ENCODE measurements at places on chromosomes 7 and 10.

DNA sequence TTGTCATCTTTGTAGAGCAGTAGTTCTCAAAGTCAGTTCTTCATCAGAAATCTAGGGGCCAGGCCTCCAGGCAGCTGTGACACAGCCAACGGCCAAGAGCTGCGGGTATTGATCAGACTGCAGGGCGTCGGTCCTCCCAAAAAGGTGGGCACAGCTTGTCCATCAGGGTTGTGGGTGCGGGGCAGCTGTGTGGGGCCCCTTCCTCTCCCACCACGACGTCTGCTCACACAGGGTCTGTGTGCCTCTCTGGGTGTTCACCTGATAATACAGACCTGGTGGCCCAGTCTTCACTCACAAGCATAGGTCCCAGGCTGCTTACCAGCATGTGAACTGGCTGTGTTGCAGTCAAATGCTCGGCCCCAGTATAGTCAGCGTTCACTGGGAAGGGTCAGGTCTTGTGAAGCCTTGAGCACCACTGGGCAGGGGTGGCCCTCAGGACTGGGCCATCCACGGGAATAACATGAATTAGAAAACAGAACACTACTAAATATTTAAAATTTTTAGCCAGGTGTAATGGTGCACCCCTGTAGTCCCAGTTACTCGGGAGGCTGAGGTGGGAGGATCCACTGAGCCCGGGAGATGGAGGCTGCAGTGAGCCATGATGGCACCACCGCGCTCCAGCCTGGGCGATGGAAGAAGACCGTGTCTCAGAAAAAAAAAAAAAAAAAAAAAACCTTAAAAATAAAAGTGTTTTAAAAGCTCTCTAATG is 102.8 kb upstream of the DIP2C start:
- no peak overlapping the region for H3K4me3 ChIP-seq
- no peaks in the 10 kb centered on the region for H3K36me3 ChIP-seq

- no peak for DNase-seq
- no peak overlapping the region for H3K4me3 ChIP-seq
- H3K27ac ChIP-seq = no peak overlapping the region
- H3K36me3 ChIP-seq = no peaks in the 10 kb centered on the region
- no peaks in the 10 kb centered on the region for H3K4me1 ChIP-seq
Observed at GRCh38 chr10:98666276-98666675, 219.5 kb upstream of the HPS1 start.

- H3K27ac ChIP-seq = no peak overlapping the region
- DNase-seq = no peak
- H3K27me3 ChIP-seq = no peaks in the 10 kb centered on the region
Observed at GRCh38 chr7:91007371-91007770, 256.9 kb upstream of the FZD1 start.

GRCh38 chr7:108147031-108147563 is 16.9 kb upstream of the LAMB4 start:
- peaks cover 8% of the 10 kb centered on the region for H3K4me1 ChIP-seq
- no peak for DNase-seq
- no peak overlapping the region for H3K27ac ChIP-seq
- H3K4me3 ChIP-seq = no peak overlapping the region

- DNase-seq = no peak
- no peak overlapping the region for H3K27ac ChIP-seq
- no peaks in the 10 kb centered on the region for H3K36me3 ChIP-seq
- no peak overlapping the region for H3K4me3 ChIP-seq
Observed at GRCh38 chr10:78300526-78300925, 266.9 kb downstream of the RPS24 start.

DNA sequence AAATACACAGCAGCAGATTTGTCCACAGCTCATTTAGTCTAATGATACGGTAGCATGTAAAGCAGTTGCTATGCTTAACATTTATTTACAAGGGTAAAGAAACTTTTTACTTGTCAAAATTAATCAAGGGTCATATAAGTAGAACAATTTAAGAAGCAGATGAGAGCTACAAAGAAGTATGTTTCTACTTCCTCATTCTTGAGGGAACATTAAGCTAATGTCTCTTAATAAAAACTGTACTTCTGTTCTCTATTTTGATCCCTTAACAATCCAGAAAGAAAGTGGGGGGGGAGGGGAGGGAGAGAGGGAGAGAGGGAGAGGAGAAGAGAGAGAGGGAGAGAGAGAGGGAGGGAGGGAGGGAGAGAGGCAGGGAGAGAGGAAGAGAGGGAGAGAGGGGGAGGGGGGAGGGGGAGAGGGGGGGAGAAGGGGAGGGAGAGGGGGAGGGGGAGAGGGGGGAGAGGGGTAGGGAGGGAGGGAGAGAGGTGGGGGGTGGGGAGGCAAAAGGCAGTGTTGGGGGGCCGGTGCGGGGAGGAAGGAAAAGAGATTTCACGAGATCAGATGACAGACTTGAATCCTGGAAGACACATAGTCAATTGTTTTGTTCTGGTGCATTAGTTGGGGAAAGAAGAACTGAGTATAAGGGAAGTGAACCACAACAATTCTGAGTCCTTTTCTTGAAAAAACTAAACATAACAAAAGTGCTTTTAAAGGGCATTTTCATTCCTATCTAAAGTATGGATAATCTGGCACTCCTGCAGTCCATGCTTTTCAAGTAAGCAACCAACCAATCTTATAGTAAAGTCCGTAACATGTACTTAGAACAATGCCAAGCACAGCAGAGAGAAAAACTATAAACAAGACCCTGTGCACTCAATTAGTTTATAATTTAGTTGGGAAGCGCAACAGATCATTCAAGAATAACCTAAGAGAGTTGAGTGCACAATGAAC is 128.0 kb downstream of the USP6NL start:
- no peak overlapping the region for H3K27ac ChIP-seq
- no peaks in the 10 kb centered on the region for H3K27me3 ChIP-seq
- no peak for DNase-seq
- H3K36me3 ChIP-seq = peaks cover 2% of the 10 kb centered on the region
- no peak overlapping the region for H3K4me3 ChIP-seq

GRCh38 chr10:11294831-11295450 is 277.3 kb downstream of the CELF2 start:
- no peaks in the 10 kb centered on the region for H3K4me1 ChIP-seq
- no peak overlapping the region for H3K27ac ChIP-seq
- DNase-seq = no peak
- no peaks in the 10 kb centered on the region for H3K36me3 ChIP-seq
- no peak overlapping the region for H3K4me3 ChIP-seq

DNA sequence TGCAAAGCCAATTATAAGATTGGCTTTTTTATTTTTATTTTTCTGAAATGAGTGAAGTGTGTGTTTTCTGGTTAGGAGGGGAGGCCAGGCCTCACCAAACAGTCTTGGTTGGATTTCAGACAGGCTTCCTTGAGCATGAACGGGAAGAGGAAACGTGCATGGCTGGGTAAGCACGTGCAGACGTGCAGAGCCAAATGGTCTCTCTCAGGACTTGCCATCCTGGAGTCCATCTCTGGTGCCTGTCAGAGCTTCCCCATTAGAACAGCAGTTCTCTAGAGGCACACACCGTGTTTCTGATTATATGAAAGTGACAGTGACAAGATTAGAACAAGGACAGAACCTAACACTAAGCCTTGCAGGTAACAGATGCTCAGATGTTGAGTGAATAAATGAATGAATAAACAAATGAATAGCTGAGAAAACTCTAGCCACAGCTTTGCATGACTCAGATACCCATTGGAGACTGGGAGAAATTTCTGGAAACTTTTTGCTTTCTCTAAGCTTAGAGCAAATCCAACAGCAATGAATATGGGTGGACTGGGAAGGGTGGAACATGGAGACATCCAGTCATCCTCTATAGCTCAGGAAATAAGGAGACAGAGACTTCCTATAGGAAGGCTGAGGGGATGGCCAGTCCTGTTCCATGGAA is 11.8 kb upstream of the CALD1 start:
- H3K27me3 ChIP-seq = no peaks in the 10 kb centered on the region
- DNase-seq = no peak
- peaks cover 16% of the 10 kb centered on the region for H3K4me1 ChIP-seq
- H3K4me3 ChIP-seq = no peak overlapping the region
- no peak overlapping the region for H3K27ac ChIP-seq
